ENCODE measurements at places on chromosomes 12 and 14.
A peak's percentile ranks its signal among the peaks of the same experiment; 100 is the strongest.

DNA sequence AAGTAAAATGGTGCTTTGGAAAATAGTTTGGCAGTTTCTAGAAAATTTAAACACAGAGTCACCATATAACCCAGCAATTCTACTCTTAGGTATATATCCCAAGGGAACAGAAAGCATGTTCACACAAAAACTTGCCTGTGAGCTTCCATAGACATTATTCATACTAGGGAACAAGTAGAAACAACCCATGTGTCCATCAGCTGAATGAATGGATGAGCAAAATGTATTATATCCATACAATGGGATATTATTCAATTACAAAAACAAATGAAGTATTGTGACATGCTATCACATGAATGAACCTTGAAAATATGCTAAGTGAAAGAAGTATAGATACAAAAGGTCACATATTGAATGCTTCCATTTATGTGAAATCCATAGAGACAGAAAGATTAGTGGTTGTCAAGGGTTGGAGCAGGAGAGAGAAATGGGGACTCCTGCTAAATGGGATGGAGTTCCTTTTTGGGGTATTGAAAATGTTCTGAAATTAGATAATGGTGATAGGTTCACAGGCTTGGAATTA lies 7.9 kb downstream of the SLC10A1 start:
- DNase-seq, result no peak

- no peak for DNase-seq
Observed at GRCh38 chr12:69274861-69275260, 35.5 kb downstream of the CPSF6 start.

DNA sequence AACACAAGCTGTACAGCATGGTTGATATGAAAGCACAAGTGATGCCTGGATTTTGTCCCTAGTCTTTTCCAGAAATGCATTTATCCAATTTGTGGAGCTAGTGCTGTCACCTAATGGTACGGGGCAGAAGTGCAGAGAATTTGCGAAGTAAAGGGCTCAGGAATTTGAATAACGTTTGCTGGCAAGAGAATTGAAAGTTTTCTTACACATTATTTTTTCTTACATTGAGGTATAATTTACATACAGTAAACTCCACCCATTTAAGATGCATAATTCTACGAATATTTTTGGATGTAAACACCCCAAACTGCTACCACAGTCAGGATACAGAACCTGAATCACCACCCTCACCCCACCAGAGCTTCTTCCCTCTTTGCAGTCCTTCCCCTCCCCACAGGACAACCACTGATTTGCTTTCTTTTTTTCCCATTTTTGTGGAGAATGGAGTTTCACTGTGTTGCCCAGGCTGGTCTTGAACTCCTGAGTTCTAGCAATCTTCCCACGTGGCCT lies 3.5 kb downstream of the AICDA start:
- no peak for DNase-seq

DNA sequence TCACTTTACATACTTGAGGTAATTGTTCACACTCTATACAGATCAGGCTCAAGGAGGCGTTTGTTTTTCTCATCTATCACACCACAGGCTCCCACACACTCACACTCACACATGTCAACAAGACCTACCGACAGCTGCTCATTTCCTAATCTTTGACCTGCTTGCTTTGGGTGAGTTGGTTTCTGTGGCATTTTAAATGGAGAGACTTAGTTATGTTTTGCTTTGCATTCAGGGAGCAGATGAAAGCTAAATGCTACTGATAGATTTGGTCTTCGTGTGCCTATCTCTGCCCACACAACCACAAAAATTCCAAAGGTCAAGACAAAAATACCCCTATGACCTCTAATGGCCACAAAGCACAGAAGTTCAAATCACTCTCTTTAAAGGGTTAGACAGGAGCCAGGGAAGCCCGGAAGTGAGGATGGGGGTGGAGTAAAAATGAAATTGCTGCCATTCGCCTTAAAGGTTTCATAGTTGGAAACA lies 203.5 kb upstream of the G2E3 start:
- peak; percentile 17 for DNase-seq

DNA sequence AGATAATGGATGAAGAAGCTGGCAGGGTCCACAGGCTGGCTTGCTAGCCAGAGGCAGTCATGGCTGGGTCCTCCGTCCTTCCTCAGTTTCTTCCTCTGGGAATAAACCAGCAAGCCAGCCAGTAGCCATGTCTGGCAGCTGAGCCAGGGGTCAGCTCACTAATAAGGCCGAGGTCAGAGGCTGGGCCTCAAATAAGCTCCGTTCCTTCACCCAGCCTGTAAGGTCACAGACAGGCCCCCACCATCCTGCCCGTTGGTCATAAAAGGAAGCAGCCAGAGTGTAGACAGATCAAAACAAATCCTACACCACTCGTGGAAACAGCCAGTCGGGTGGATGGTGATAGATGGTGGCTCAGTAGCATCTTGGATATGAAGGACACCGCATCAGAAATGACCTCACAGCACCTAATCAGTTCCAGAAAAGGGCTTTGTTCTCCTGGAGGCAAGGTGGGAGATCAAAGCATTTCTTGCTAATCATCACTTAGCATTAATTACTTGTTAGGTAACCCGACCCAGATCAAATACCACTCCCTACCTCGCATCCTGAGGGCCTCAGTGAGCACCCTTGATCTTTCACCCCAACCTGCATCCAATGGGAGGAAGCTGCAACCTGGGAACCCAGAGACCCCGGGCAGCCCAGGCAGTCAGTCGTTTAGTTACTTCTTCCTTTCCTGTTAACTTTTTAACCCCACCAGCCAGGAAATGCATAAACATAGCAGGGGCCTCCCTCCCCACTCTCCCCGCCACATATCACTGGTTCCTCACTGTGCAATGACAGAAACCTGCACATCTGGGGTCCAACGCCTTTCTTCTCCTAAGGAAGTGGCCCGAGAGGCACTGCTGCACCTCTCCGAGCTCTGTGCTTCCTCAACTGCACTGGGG lies 90.2 kb downstream of the KDM2B start:
- no peak for DNase-seq

- peak; percentile 57 for DNase-seq
Observed at GRCh38 chr12:54596526-54596946, 8.1 kb upstream of the PPP1R1A start.

Data from stimulated activated CD4-positive, alpha-beta T cell treated with anti-CD3 and anti-CD28 coated beads, TNF-alpha, amount 100 ng/mL, for 24 hours (primary cell).